ENCODE measurements at places on chromosomes 3 and 15.

GRCh38 chr3:133505813-133506212 is 67.7 kb upstream of the CDV3 start:
- no peak for DNase-seq

- no peak for DNase-seq
These were observed 92.2 kb upstream of the NTRK3 start for GRCh38 chr15:88348579-88349230.

DNA sequence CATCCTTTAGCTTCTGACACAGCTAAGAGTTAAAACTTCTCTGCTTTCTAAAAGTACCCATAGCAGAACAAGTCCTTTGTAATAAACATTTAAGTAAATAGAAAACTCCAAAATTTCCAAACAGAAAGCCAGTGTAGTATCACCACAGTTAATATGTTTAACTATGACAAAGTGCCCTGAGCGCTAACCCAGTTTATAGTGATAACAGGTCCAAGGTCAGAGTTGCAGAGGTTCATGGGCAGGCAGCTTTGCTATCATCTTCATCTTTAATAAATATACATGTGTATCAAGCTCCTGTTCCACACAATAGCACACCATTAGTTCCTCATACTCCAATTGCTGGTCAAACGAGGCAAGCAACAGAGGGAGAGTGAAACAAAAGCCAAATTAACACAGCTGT is 12.4 kb upstream of the TOP2B start:
- no peak for DNase-seq

GRCh38 chr3:159848348-159849118 is 140.1 kb upstream of the IL12A start:
- no peak for DNase-seq

DNA sequence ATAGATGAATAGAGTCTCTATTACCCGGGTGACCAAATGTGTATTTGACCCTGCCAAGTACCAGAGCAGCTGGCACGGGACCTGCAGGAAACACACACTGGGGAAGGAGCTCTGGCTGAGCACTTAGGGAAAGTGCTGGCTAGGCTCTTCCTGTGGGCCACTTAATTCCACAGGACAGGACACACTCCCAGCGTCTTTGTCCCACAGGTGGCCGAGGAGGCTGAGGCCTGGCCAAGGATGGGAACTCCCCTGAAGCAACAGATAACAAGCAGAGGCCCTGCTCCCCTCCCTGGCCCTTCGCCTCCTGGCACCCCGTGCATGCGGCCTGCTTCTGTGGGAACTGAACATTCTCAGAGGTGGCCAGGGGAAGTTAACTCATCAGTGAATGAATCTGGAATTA is 180.8 kb downstream of the ATP10A start:
- DNase-seq, result no peak

GRCh38 chr3:171260899-171261298 is 199.3 kb downstream of the TNIK start:
- DNase-seq, result no peak

GRCh38 chr3:152638214-152638613 is 196.7 kb upstream of the P2RY1 start:
- DNase-seq, result no peak

Data from stimulated activated CD8-positive, alpha-beta memory T cell treated with anti-CD3 and anti-CD28 coated beads, Interleukin-4, amount 100 ng/mL, for 1 hour (primary cell).